ENCODE measurements at places on chromosomes 16 and 17.
A peak's percentile ranks its signal among the peaks of the same experiment; 100 is the strongest.

DNA sequence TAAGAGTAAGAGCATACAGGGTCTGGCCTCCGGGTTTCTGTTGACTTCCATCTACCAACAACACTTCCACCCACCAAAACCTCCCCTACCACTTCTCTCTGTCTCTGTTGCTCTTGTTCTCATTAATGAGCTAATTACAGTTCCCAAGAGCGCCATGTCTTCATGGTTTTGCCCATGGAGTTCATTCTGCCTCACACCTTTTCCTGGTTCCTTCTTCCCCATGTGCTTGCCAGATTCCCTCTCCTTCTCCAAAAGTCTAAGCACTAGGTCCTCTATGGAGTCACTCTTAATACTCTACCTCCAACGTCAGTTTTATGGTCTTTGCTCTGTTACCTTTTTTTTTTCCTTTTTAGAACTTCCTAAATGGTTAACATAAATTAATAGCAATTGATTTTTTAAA lies 92.8 kb downstream of the MYO1D start:
- DNase-seq, result no peak

DNA sequence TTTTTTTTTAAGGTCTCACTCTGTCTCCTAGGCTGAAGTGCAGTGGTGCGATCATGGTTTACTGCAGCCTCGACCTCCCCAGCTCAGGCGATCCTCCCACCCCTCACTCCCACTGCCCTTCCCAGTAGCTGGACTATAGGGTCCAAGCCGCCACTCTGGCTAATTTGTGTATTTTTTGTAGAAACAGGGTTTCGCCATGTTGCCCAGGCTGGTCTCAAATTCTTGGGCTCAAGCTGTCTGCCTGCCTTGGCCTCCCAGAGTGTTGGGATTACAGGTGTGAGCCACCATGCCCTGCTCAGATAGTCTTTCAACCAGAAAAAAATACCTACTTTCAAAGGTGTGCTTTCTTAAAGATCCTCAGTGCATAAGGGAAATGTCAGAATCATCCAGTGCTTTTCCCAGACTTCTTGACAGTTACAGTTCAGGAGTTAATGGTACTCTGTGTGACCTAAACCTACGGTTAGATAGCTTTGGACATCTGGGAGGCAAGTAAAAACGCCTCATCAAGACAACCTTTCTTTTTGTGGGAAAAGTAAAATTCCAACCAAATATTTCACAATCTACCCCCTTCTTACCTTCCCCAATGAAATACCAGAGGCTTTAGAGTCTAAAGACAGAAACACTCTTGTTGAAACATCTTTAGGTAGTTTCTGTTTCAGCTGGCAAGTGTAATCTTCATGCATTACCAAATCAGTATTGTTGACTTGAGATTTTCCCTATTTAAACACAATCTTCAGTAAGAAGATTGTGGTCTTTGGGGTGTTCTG lies 6.8 kb downstream of the RSPRY1 start:
- no peak for DNase-seq

GRCh38 chr17:42563143-42563509 lies 1.2 kb downstream of the COASY start:
- no peak for DNase-seq

GRCh38 chr16:48384520-48385252 lies 527 bp downstream of the SIAH1 start:
- DNase-seq, result no peak

DNA sequence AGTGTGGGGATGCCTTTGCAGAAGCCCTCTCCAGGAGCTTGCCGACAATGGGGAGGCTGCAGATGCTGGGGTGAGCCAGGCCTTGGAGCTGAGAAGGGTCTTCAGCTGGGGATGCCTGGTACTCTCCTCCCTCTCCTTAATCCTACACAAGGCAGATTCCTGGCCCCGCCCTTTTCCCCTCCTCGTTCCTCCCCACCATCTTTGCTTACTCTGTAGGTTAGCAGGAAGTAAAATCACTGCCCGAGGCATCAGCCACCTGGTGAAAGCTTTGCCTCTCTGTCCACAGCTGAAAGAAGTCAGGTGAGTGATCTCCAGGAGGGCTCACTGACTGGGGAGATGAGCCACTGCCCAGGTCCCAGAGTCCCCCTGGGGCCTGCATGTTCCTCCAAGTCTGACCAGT lies 38.7 kb downstream of the NLRC5 start:
- DNase-seq, result no peak

GRCh38 chr17:31529841-31530251 lies 138.4 kb downstream of the RAB11FIP4 start:
- no peak for DNase-seq

- DNase-seq, result no peak
Observed at GRCh38 chr16:80704751-80705505, 99.5 kb downstream of the CDYL2 start.

DNA sequence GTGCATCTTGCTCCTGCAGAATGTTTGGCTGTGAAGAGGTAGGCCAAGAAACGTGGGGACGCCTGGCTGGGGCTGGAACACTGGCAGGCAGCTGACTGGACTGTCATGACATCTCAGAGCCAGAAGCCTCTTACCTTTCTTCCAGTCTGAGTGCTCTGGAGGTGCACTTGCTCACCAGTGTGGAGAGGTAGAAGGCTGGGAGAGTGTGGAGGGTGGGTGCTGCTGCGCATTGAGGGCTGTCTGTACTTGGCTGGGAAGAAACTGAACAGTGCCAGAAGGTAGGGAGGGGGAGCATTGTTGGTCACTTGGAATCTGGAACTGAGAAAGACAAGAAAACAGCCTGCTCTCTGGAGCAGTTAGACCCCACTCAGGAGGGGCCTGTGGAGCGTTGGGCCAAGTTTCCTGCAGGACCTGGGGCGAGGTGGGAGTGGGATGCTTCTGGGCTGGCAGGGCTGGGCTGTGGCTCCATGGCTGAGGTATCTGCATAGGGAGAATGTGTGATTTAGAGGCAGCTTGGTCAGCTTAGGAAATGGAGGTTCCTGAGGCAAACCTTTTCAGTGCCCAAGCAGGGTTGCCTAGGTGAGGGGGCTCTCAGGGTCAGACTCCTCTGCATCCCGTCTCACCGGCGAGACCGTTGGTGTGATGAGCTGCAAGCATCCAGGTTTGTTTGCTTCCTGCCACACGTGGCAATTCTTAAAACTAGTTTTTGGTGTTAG lies 55.1 kb downstream of the KSR1 start:
- no peak for DNase-seq

DNA sequence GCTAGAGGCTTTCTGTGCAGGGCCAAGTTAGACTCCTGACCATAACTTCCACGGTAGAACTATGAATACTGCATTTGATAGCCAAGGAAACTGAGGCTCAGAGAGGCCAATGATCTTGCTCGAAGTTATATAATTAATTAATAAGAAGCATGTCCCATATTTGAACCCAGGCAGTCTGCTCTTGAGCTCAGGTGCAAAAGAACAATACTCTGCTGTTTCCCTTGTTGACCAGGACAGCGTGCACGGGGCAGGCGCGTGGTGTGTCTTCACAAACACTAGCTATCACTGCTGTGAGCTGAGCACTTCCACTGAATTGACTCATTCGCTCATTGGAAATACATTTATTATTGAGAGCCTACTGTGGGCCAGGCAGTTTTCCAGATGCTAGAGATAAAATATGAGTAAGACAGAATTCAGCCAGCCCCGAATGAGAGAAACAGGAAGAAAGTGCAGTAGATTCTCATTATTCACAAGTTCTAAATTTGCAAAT lies 1.6 kb downstream of the CHD9 start:
- no peak for DNase-seq

DNA sequence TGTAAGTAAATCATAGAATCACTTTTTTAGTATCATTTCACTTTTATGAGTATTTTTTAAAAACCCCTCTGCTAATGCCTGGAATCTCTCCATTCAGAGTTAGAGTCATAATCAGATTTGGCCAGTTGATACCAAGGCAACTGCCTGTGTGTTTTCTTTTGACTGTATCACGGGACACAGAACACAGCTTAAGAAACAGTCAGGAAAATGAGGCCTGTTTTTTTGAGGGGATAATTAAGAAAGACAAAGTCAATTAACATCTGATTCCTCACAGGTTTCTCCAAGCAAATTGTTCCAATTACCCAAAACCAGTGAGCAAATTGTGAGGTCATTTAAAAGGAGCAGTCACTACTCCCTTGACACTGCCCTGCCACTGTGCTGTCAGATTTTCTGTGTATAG lies 944.5 kb upstream of the SOX9 start:
- DNase-seq, result no peak

DNA sequence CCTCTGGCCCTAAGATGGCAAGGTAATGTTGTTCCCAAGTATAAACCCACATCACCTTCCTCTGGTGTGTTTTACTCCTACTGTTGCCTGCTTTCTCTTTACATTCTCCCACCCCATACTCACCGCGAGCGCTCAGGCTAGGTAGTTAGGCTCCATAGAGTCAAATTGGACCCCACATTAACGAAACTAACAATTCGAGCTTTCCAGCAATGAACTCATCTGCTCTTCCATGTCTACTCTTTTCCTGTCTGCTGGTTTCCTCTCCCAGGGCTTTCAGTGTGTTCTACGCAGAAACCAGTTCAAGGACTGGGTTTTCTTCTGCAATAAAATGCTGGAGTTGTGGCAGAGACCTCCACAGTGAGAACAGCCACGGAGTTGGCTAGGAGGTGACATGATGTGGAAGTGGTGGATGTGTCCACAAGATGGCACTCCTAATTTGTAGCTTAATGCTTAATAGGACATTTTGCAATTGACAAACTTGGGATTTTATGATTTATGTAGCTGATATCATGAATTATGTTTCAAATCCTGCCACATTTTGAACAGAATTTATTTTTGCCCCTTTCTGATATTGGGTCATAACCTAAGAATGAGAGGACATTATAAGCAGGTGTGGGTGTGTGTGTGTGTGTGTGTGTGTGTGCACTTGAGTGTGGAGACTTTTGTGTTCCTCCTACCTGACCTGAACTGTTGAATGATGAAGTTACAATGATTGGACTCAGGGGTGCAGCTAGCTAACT lies 2.2 kb upstream of the UQCRC2 start:
- no peak for DNase-seq

DNA sequence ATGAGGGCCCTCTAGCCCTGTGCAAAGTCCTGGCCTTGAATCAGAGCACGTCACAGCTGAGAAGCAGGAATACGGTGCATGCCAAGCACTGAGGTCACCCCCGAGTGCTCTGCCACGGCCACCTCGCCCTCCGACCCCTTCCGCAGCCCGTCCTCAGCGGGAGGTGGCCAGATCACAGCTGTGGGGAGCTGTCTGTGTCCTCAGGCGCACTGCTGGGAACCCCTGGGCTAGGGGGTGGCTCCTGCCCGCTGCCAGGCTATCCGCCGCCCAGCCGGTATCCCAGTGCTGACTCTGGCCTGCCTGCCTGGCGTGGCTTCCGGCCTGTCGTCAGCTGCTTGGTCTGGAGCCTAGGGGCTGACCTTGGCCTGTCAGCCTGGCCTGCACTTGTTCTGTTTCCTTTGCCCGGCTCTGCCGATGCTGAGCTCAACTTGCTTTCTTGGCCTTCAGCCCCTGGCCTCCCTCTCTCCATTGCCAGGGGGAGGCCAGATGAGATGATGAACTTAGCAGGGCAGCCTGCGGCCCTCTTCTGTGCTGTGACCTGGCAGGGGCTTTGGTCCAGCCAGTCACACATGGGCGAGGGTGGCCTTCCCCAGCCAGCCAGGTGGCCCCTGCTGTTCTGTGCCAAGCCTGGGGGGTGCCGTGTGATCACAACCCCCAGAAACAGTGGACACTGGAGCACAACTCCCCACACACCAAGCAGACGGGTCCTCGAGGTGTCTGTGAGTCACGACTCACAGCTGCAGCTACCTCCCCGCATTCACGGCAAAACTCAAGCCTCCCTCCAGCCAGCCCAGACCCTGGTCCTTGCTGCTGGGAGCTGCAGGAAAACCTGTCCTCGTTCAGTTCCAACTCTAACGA lies 77.3 kb downstream of the ZDHHC7 start:
- no peak for DNase-seq

DNA sequence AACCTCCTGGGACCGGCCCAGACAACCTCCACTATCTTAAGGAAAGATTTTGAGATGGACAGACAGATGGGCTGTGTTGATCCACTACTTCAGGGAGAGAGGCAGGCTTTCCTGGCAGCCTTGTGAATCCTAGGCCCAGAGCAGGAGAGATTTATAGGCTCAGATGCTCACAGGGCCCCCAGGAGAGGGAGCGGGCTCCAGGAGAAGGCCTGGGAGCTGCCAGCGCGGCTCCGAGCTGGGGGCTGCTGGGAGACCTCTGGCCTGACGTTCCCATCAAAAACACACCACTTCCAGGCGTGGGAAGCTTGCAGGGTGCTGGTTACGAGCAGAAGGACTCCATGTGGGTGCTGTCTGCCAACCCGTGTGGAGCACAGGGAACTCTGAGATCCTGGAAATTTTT lies 53.2 kb downstream of the MYH11 start:
- no peak for DNase-seq

- no peak for DNase-seq
Observed at GRCh38 chr16:51268237-51268636, 117.2 kb upstream of the SALL1 start.

GRCh38 chr17:75031972-75032719 lies 14.6 kb downstream of the ATP5PD start:
- peak; percentile 47 for DNase-seq

- no peak for DNase-seq
Observed at GRCh38 chr17:32936894-32937500, 9.0 kb downstream of the TMEM98 start.

- DNase-seq, result no peak
Observed at GRCh38 chr16:87012954-87013938, 303.9 kb downstream of the C16orf95 start.

GRCh38 chr17:269616-270514 lies 82.7 kb downstream of the RPH3AL start:
- DNase-seq, result no peak

- DNase-seq, result no peak
Observed at GRCh38 chr16:48129926-48130325, 25.9 kb downstream of the ABCC12 start.

DNA sequence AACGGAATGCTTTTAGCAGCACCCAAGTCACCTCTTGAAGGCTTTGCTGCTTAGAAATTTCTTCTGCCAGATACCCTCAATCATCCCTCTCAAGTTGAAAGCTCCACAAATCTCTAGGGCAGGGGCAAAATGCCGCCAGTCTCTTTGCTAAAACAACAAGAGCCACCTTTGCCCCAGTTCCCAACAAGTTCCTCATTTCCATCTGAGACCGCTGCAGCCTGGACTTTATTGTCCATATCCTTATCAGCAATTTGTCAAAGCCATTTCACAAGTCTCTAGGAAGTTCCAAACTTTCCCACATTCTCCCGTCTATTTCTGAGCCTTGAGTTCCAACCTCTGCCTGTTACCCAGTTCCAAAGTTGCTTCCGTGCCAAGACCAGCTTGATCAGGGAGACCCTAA lies 27.4 kb downstream of the TMC6 start:
- DNase-seq, result no peak

Data from NCI-H2081 treated with DMSO at 0.1 percent for 48 hours (cell line).